Kidney (tissue), 22 donors: ENCODE measurements at places on chromosomes 6 and 20. TPM values are rescaled to one million over a fixed set of nuclear protein-coding genes. Genes with fewer than 3 reads are reported as not detected.

GRCh38 chr6:10556992-10557391 is 35.8 kb downstream of the GCNT2 start:
- DNase-seq = no peak

DNA sequence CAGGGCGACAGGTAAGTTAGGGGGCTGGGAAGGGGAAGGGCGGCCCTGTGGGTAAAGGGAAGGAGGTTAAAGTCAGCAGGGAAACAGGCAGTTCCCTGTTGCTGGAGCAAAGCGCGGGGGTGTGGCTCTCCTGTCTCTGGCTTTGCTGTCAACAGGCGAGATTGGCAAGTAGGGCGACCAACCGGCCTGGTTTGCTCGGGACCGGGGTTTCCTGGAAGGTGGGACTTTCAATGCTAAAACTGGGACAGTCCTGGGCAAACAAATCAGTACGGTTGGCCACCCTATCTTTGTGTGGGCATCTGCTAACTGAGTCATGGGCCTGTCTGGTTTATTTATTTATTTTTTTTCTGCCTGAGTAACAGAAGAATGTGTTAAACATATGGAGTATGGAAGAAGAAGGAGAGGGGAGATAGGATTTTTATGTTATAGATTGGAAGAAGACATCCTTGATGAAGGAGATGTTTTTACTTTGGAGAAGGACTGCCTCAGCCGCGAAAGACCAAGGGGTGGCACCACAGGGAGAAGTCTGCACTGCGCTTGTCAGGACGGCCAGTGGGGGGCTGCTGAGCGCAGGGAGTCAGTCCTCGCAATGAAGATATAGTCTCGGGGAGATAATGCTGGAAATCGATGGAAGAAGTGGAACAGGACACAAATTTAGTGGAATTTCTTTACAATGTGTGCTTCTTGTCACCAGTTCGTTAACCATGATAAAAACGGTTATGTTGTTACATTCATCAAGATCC is 43.4 kb upstream of the ESR1 start:
- peak; percentile 73 for DNase-seq

TCF15 gene
- total RNA-seq = 0.63 TPM

COL9A3 gene
- 4.3 TPM for total RNA-seq

DNA sequence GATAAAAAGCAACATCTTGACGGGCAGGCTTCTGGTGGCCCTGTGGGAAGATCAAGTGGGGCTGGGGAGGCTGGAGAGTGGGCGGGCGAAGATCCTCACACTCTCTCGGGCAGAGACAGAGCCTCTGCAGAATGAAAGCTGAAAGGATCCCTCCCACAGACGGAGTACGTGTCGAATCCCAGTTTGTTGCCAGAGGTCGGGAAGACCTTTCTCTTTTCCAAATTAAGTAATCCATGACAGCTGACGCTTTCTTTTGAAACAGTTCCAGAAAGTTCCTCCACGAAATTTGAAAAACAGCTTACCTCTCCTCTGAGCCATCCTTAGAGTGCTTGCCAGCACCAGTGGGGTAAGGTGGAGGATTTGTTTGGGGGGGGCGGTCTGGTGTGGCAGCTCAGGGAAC is 155.6 kb upstream of the SMLR1 start:
- no peak for DNase-seq

GRCh38 chr20:25015986-25016385 is 23.4 kb upstream of the APMAP start:
- peak; percentile 47 for DNase-seq

TPX2 gene
- 1.4 TPM for total RNA-seq

MATN4 gene
- 0.19 TPM for total RNA-seq

GRIK2 gene
- 0.82 TPM for total RNA-seq

- peak; percentile 9 for DNase-seq
Observed at GRCh38 chr6:34714663-34715062, 18.1 kb upstream of the ILRUN start.

GPR6 gene
- total RNA-seq = not detected

GPSM3 gene
- total RNA-seq = 28.1 TPM

SLC13A3 gene
- 31.5 TPM for total RNA-seq

CALHM6 gene
- 8.2 TPM for total RNA-seq

GRCh38 chr20:8330785-8331695 is 199.0 kb downstream of the PLCB1 start:
- peak; percentile 72 for DNase-seq

SLC22A2 gene
- total RNA-seq = 27.9 TPM

GRCh38 chr20:52923123-52923937 is 48.8 kb upstream of the TSHZ2 start:
- no peak for DNase-seq

DNA sequence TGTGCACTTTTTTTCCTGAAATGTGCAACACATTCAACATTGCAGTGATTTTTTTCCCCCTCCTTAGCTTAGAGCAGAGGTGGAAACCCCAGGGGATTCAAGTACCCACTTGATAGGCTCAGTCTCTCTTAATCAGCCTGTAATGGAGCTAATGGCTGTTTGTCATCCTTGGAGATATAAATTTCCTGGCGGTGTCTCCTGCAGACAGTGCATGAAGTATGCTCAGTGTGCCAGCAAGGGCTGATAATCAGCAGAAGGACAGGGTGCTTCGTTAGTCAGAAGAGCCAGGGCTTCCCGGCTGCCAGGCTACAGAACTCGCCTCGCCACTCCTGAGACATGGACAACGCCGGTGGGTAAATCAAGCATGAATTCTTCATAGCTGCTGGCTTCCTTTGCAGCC is 69.8 kb upstream of the PHACTR2 start:
- DNase-seq = no peak

DNA sequence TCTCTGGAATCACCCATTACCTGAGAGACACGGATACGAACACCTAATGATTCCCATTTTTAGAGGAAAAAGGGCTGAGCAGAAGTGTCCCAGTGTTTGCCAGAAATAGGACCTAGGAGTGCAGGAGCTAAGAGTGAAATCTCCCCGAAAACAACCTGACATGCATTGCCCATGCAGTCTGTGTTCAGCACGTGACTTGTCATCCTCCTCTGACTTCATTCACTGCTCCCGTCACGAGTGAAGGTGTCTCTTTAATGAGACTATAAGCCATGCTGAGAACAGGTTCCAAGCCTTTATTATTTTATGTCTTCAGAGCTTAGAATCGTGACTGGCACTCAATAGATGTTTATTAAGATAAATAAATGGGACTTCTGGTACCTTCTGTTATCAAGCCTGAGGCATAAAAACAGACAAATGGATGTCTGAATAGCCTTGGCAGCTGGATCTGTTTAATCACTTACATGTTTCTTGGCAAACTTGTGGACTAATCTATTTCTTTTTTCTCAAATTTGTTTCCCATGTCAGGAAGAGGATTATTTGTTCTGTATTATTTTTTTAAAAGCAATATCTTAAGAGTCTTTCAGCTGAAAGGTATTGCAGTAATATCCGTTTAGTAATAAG is 3.7 kb upstream of the MLIP start:
- no peak for DNase-seq

GRCh38 chr20:42461965-42462593 is 727.6 kb downstream of the PTPRT start:
- DNase-seq = no peak

GRCh38 chr6:137025786-137026730 is 18.7 kb downstream of the IL20RA start:
- no peak for DNase-seq

GRCh38 chr6:167580619-167580911 is 246.1 kb upstream of the AFDN start:
- DNase-seq = no peak

HINT3 gene
- 21.4 TPM for total RNA-seq

ASIP gene
- total RNA-seq = not detected

KCNK5 gene
- 77.0 TPM for total RNA-seq

- DNase-seq = no peak
Observed at GRCh38 chr6:109498052-109498451, 15.0 kb upstream of the ZBTB24 start.
